ENCODE measurements at places on chromosomes 4 and X. TPM values are rescaled to one million over a fixed set of nuclear protein-coding genes. Genes with fewer than 3 reads are reported as not detected.

Gene NDST4
- polyA plus RNA-seq: not detected

- H3K4me3 ChIP-seq: no peak overlapping the region
- no peaks in the 10 kb centered on the region for H3K27me3 ChIP-seq
- no peak overlapping the region for H3K27ac ChIP-seq
- no peaks in the 10 kb centered on the region for H3K4me1 ChIP-seq
- peaks cover 18% of the 10 kb centered on the region for H3K36me3 ChIP-seq
- DNase-seq: no peak
These were observed 83.6 kb downstream of the STAG2 start for GRCh38 chrX:124045109-124045508.

GRCh38 chr4:102564399-102565059, 63.4 kb downstream of the NFKB1 start:
- H3K27me3 ChIP-seq: no peaks in the 10 kb centered on the region
- no peak overlapping the region for H3K27ac ChIP-seq
- H3K36me3 ChIP-seq: peaks cover 12% of the 10 kb centered on the region
- H3K4me1 ChIP-seq: no peaks in the 10 kb centered on the region
- no peak for DNase-seq

DNA sequence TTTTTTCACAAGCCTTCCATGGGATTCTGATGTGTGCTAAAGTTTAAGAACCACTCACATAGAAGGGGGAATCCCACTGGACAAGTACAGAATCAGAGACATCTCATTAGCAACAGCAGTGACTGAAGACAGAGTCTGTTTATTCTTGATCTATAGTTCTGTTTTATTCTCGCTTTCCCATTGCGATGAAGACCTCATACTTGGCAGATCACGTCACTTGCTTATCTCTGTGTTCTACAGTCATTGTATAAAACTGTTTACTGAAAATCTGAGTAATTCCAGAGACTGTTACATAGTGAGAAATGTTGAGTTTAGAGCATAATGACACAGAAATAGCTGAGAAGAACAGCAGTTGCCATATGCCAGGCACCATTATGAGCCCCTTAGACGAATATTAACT, 185.5 kb downstream of the PTTG2 start:
- no peaks in the 10 kb centered on the region for H3K27me3 ChIP-seq
- peaks cover 3% of the 10 kb centered on the region for H3K36me3 ChIP-seq
- no peak overlapping the region for H3K4me3 ChIP-seq
- peaks cover 14% of the 10 kb centered on the region for H3K4me1 ChIP-seq

Data from SK-N-SH (cell line).